ENCODE measurements at places on chromosomes 3 and 15. TPM values are rescaled to one million over a fixed set of nuclear protein-coding genes. Genes with fewer than 3 reads are reported as not detected.

Gene TM4SF4
- polyA plus RNA-seq, result 0.98 TPM

Gene TGM5
- 0.03 TPM for polyA plus RNA-seq

Gene TERC
- 0.39 TPM for polyA plus RNA-seq

Gene PP2D1
- polyA plus RNA-seq, result not detected

Gene CHRNB4
- polyA plus RNA-seq, result not detected

Gene ITGA11
- polyA plus RNA-seq, result 21.5 TPM

Gene ANKRD34C
- not detected for polyA plus RNA-seq

Gene SLC27A2
- polyA plus RNA-seq, result 0.23 TPM

Gene TMEM212
- polyA plus RNA-seq, result not detected

Gene IFT57
- 55.5 TPM for polyA plus RNA-seq

Gene ATP8B4
- polyA plus RNA-seq, result 3.5 TPM

Gene ROBO2
- polyA plus RNA-seq, result 2.2 TPM

Gene MST1R
- polyA plus RNA-seq, result 0.52 TPM

Gene IMPG2
- polyA plus RNA-seq, result 0.11 TPM

Gene SLC28A1
- not detected for polyA plus RNA-seq

Gene CDHR4
- polyA plus RNA-seq, result not detected
